ENCODE measurements at places on chromosomes 2 and 18.

- no peak for DNase-seq
Measured at GRCh38 chr2:207088839-207089238, 76.9 kb downstream of the KLF7 start.

- no peak for DNase-seq
Measured at GRCh38 chr18:57737400-57738060, 65.6 kb downstream of the ATP8B1 start.

DNA sequence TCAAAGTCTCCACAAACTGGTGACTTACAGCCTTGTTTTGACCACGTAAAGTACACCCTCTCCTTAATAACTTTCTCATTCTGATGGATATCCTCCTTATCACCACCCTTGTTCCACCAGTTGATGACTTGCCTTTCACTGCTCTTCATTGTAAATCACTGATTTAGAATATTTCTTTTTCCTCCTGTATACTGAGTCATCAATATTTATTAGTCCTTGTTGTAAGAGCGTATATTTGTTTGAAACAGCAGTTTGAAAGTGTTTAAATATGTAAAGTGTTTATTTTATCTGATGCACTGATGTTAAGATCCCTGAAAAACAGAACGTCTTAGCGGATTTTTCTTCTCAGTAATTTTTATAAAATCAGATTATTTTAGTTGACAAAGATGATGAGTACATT is 34.2 kb upstream of the DYSF start:
- no peak for DNase-seq

GRCh38 chr2:56892382-56892781 is 708.6 kb downstream of the CCDC85A start:
- no peak for DNase-seq

DNA sequence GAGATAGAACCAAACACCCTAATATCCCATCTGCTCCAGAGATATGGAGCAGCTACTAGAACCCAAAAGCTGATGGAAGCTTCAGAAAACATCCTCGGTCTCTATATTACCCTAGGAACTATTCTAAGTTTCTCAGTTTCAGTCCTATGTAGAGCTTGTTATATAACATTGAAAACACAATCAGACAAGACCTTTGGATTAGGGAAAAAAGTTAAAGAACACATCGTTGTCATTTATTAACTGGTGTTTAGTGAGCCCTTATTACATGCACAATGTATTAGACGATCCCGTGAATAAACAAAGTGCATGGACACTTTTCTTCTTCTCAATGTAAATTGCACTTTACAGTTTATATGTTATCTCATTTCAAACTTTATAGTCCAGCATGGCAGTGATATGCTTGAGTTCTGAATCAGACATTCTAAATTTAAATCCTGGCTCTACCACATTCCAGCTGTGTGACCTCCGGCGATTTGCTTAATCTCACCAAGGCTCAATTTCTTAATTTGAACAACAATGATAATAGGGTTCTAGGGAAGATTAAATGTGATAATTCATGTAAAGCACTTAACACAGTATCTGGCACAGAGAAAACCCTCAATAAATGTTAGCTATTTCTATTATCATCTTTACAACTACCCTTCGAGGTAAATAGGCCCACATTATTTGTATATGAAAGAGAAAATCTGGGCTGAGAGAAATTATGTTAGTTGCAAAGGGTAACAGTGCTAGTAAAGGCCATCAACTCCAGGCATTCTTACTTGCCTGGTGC is 83.6 kb upstream of the PIK3C3 start:
- no peak for DNase-seq

Measured in NAMALWA (cell line).